ENCODE measurements at places on chromosomes 2 and 18. TPM values are rescaled to one million over a fixed set of nuclear protein-coding genes. Genes with fewer than 3 reads are reported as not detected.

The LYG2 gene
- total RNA-seq = not detected

The TTLL4 gene
- total RNA-seq = 8.4 TPM

The NPPC gene
- total RNA-seq = 16.1 TPM

The ARHGAP15 gene
- 4.2 TPM for total RNA-seq

DNA sequence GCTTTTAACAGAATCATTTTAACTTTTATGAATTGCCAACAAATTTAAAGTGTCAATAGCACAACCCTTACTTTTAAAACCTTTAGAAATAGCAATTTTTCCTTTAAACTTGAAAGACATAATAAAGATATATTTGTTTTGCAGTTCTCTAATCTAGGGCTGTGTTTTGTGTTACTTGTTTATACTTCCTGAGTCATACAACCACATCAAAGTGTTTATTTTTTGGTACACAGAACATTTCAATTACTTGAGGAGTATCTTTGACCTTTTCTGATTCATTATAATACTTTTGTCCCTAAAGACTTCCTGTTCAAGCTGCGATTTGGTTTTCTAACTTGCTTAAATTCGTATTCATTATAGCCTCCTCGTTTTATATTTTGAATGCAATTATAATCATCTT lies 21.8 kb downstream of the TYW5 start:
- no peak for DNase-seq

DNA sequence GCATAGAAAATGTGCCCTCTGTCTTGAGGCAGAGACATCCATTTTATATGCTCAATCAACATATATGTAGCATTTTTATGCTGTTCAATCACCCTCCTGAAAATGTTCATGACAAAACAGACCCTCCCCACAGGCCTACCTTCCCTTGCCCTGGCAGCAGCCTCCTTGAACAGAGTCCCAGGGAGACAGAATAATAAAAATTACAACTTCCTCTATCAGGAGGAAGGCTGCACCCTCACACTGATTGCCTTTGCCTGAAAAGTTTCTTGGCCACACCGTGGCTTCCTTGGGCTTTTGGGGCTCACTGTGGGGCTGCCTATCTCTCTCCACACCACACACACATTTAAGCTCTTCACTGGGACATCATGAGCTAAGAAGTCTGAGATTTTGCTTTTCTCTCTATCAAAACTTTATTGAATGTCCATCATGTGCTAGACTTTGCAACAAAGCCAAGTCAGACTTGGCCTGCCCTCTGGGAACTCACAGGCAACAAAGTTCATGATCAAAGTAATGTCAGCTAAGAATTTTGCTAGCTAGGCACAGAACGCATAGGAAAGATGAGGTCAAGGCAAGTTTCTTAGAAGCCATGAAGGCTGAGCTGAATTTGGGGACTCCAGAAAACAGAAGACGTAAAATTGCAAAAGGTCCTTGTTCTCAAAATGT lies 101.6 kb downstream of the BCL2L11 start:
- DNase-seq = no peak

GRCh38 chr2:172672114-172672513 lies 63.5 kb upstream of the RAPGEF4 start:
- no peak for DNase-seq

- DNase-seq = no peak
Measured at GRCh38 chr2:9641641-9642040, 10.8 kb upstream of the YWHAQ start.
